ENCODE measurements at places on chromosomes 2 and 18.
A peak's percentile ranks its signal among the peaks of the same experiment; 100 is the strongest.

DNA sequence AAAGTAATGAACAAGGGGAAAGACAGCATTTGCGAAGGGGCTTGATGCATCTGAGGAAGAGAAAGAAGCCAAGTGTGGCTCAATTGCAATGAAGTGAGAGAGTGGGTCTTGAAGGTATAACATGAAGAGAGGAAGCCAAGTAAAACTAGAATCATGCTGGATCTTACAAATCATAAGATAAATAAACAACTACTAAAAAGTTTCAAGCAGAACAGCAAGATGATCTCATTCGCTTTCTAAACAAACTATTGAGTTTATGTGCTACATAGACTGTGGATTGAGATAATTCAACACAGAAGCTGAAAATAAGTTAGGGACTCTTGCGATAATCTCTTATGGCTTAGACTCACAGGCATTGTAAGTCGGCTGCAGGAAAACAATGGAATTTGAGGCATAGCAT, 1310.5 kb upstream of the NRXN1 start:
- DNase-seq: no peak

GRCh38 chr2:86123328-86123925, 17.4 kb downstream of the PTCD3 start:
- DNase-seq: no peak

GRCh38 chr2:66317268-66317890, 117.5 kb upstream of the MEIS1 start:
- no peak for DNase-seq

GRCh38 chr2:240254337-240255164, 114.1 kb upstream of the OTOS start:
- DNase-seq: no peak

DNA sequence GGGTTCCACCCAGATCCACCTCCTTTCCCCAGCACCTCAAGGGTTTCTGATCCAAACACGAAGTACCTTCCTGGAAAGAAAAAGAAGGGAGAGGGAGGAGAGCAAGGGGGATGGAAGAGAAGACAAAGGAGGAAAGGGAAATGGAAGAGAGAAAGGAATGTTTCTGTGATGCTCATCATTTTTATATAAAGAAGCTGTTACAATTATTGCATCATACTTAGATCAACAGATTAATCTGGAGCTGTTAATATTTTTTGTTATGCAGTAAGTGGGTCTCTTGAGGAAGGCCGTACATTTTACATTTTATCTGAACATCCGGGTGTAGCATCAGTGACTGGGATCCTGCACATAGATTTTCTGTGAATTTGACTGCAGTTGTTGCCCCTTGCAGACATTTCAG, 60.6 kb upstream of the NEDD4L start:
- DNase-seq: no peak

GRCh38 chr2:237184919-237185552, 99.3 kb downstream of the COPS8 start:
- DNase-seq: no peak

GRCh38 chr2:41337956-41338355, 709.9 kb upstream of the PKDCC start:
- DNase-seq: no peak

DNA sequence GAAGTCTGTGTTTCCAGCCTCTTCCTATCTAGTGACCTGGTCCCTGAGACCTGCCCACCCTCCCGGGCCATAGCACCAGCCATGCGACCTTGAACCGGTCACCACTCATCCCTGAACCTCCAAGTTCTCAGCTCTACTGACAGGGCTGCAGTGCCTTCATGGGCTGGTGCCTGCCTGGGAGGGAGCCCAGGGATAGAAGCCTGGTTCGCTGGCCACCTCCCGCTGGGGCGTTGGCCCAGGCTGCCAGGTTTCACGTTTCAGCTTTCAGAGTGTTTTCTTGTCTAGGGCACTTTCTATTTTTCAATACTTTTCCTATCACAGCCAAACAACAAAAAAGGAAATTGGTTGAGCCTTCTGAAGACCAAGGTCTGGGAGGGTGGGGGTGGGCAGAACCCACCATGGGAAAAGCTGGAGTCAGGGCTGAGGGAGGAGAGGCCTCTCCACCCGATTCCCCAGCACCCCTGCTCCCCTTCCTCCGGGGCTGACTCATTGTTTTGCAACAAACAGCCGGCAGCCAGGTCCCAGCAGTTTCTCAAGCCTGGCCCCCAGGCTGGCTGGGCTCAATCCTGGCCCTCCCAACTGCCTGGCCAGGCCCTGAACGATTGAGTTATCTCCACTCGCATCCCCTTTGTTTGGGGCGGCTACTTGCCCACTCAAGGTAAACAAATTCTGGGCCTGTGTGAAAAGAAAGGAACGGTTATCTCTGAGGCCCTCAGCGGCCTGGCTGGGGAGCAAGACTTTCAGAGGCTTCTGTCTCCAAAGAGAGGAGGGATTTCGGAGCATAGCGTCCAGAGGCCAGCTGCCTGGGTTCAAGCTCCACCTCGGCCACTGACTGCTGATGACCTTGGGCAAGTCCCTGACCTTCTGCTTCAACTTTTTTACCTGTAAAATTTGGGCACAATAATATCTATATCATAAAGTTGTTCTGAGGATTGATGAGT, 47.5 kb downstream of the ZFP36L2 start:
- peak; percentile 73 for DNase-seq

DNA sequence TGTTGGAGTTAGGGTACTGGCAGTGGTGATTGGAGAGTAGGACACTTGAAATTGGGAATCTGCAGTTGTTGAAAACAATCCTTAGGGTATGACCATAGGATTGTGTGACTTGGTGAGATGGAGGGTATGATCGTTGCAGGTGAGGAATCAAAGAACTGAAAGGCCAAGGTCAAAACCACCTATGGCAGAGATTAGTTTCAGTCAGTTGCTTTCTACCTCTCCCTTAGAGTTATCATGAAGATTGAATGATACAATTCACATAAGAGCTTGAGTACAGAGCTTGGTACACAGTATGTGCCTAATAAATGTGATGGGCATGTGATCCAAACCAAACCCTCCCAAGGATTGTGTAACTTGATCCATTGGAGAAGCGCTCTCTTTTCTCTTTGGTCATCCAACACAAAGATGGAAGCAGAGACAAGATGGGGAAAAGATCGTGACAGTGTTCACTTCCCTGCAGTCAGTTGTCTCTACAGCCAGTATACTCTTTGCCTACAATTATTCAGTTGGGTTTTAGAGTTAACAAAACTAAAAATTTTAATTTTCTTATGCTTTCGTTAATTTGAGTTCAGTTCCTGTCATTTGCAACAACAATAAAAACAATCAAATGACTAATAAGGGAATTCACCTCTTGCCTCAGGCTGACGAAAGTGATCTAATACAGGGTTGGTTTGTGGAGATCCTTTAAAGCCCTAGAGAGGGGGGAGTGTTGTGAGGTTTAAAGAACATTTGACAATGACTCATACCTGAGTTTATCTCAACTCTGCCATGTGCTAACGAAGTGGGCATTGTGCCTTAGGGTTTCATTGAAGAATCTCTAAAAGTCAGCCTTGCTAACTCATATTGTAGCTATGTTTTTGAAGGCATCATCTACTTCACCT, 14.8 kb upstream of the SMAD2 start:
- DNase-seq: no peak

GRCh38 chr18:21831413-21831831, 90.8 kb downstream of the MIB1 start:
- DNase-seq: no peak

- no peak for DNase-seq
Measured at GRCh38 chr2:83633423-83633822, 825.7 kb downstream of the SUCLG1 start.

- no peak for DNase-seq
Measured at GRCh38 chr18:45494811-45495210, 120.5 kb upstream of the SLC14A2 start.

- no peak for DNase-seq
Measured at GRCh38 chr2:232117413-232117812, 155.9 kb downstream of the DIS3L2 start.

GRCh38 chr2:16625759-16626158, 39.9 kb downstream of the CYRIA start:
- no peak for DNase-seq

DNA sequence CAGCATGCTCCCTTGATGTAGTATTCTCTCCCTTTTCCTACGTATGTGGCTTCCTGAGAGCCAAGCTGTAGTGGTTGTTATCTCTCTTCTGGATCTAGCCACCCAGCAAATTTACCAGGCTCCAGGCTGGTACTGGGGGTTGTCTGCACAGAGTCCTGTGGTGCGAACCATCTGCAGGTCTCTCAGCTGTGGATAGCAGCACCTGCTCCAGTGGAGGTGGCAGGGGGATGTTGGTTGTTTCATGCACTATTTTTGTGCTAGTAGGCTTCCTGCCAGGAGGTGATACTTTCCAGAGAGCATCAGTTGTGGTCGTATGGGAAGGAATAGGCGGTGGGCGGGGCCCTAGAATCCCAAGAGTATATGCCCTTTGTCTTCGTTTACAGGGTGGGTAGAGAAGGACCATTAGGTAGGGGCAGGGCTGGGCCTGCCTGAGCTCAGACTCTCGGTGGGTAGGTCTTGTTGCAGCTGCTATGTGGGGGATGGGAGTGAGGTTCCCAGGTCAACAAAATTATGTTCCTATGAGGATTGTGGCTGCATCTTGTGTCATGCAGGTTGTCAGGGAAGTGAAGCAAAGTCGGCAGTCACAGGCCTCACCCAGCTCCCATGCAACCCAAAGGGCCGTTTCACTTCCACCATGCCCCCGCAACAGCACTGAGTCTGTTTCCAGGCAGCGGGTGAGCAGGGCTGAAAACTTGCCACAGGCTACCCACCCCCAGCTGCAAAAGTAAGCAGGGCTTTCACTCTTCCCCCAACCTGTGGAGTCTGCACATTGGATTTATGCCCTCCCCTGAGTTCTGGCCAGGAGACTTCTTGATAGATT, 1139.5 kb downstream of the BCL11A start:
- no peak for DNase-seq

DNA sequence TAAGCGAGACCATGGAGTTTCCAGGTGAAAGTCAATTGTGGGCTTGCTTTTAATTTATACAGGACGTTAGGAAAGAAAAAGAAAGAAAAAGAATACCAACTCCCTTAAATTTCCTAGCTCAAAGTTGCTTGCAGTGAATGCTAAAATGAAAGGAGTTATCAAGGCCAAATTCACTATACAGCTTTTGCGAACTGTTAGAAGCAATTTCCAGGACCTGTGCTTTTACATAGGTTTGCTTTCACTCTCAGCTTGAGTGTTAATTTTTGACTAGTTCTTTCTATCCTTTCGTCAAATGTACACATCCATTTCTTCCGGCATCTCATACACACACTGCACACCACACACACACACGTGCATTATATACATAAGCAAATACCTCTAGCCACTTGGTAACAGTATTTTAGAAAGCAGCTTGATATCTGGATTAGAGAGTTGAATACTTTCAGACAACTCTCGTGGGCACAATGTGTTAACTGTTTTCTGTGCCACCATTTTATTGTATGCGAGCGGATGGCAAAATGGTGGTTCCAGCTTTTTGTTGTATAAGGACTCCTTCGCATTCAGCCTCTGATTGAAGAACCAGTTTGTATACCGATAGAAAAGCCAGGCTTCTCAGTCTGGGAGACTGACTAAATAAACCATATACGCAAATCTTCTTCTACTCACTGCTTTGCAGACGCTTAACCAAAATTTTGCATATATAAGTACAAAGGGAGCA, 381.8 kb downstream of the MTX2 start:
- peak; percentile 9 for DNase-seq

GRCh38 chr2:54859997-54860701, 136.7 kb downstream of the EML6 start:
- DNase-seq: no peak

DNA sequence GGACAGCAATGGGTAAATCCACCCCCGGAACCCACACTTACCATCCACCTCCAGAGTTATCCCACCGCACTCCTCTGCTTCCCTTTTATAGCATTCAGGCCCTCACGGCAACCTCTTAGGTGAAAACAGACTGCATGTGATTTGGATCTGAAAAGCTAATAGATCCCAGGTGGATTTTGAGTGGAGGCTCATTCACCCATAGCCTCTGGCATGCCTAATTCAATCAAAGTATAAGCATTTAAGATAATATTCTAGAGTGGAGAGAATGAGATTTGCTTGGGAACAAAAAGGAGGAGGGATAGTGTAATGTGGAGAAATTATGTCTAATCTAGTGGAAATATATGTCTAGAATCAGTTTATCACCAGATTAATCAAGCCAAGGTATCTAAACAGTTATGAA, 17.1 kb downstream of the SLC14A1 start:
- DNase-seq: no peak

- DNase-seq: no peak
Measured at GRCh38 chr18:59063300-59063906, 76.3 kb upstream of the SEC11C start.

- peak; percentile 53 for DNase-seq
Measured at GRCh38 chr2:71226096-71226964, 573 bp downstream of the PAIP2B start.

DNA sequence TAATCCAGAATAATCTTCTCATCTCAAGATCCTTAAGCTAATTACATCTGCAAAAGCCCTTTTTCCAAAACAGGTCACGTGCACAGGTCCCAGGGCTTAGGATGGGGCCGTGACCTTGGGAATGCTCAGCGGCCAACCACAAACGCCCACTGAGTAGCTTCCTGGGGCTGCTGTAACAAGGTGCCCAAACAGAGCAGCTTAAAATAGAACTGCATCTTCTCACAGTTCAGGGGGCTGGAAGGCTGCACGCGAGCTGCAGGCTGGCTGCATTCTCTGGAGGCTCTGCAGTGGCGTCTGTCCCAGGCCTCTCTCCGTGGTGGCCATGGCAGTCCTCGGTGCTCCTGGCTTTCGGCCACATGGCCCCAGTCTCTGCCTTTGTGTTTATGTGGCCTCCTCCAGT, 31.9 kb downstream of the ADI1 start:
- no peak for DNase-seq

GRCh38 chr18:8561123-8561910, 47.9 kb upstream of the RAB12 start:
- no peak for DNase-seq

GRCh38 chr2:224982910-224983711, 59.2 kb downstream of the DOCK10 start:
- peak; percentile 85 for DNase-seq

GRCh38 chr2:71674158-71674851, 220.9 kb downstream of the DYSF start:
- DNase-seq: no peak

DNA sequence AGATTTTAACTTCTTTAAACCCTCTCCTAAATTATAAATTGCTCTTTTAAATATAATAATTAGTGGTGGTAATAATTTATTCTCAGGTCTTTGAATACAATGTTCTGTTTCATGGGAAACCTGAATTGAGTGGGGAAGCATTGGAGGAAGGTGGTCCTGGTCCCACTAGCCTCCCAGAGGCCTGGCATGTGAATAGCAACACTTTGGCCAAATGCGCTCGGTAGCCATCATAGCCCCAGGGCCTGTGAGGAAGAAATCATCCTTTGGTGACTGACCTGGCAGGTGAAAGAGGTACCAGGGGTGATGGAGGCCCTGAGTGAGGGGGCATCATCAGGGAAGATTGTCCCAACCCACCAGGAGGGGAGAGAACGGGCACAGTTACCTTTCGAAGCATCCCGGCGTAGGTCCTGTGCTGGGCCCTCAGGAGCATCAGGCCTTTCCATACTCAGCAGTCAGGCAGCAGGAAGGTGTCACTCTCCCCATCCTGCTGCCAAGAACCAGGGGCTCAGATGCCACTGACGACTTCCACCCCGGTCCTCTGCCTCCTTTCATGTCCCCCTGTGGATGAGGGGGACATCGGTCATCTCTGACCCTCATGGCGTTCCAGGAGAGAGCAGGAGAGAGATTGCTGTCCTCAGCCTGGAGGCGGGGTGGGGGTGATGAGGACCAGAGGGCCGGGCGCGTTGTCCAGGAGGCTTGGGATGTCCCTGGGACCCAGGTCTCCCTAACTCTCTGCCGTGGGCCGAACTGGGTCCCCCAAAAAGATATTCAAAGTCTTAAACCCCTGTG, 78.6 kb upstream of the HPCAL1 start:
- DNase-seq: no peak
